Effector memory CD8-positive, alpha-beta T cell (primary cell): ENCODE measurements at places on chromosomes 1 and 21.

DNA sequence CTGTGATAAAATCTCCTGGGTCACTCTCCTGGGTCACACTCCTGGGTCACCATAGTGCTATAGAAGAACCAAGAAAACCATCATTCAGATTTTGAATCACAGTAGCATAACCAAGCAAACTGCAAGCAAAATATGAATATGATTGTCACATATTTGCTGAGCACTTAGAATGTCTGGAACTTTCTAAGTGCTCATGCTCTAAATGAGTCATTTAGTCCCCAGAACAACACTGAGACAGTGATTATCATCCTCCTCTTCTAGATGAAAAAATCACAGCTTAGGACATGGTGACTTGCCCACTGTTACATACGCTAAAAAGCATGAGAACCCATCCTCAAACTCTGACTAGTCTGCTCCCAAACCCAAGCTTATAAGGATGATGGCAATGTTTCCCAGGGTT, 39.5 kb upstream of the DDAH1 start:
- no peak overlapping the region for H3K4me3 ChIP-seq
- no peaks in the 10 kb centered on the region for H3K36me3 ChIP-seq
- H3K27ac ChIP-seq, result no peak overlapping the region
- H3K4me1 ChIP-seq, result no peaks in the 10 kb centered on the region
- H3K27me3 ChIP-seq, result peaks cover 28% of the 10 kb centered on the region
- no peak for DNase-seq

- DNase-seq, result no peak
- peaks cover 19% of the 10 kb centered on the region for H3K27me3 ChIP-seq
- no peak overlapping the region for H3K4me3 ChIP-seq
- H3K27ac ChIP-seq, result no peak overlapping the region
- no peaks in the 10 kb centered on the region for H3K36me3 ChIP-seq
These were observed 75.0 kb downstream of the RWDD3 start for GRCh38 chr1:95309031-95309471.

- H3K4me3 ChIP-seq, result peak overlapping the region; percentile 51
- H3K27me3 ChIP-seq, result peaks cover 31% of the 10 kb centered on the region
- DNase-seq, result peak; percentile 64
- peaks cover 2% of the 10 kb centered on the region for H3K36me3 ChIP-seq
- H3K4me1 ChIP-seq, result peaks cover 7% of the 10 kb centered on the region
These were observed 11.1 kb upstream of the C1orf174 start for GRCh38 chr1:3910857-3911845.

DNA sequence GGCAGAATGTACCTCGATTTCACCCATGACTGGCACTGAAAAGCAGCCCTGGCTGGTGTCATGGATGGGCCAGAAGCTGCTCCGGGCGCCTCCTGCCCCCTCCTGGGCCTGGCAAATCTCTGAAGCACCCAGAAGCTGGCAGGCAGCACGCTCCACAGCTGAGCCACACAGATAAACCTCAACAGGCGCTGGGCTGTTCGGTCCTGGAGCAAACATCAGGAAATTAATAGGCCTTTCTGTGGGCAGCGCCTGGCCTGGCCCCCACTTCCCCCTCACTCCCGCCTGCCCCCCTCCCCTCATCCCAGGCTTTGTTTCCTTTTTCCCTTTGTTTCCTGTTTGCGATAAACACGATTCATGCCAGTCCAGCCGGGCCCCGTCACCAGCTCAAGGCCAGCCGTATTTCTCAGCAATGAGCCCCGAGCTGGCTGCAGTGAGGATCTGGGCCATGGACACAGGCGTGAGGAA, 20.1 kb upstream of the DISP3 start:
- DNase-seq, result no peak
- no peak overlapping the region for H3K27ac ChIP-seq
- H3K27me3 ChIP-seq, result peaks cover 59% of the 10 kb centered on the region
- H3K36me3 ChIP-seq, result no peaks in the 10 kb centered on the region
- H3K4me1 ChIP-seq, result no peaks in the 10 kb centered on the region

GRCh38 chr1:203567596-203567995, 59.0 kb upstream of the ATP2B4 start:
- no peak overlapping the region for H3K4me3 ChIP-seq
- H3K27ac ChIP-seq, result no peak overlapping the region
- DNase-seq, result no peak
- no peaks in the 10 kb centered on the region for H3K36me3 ChIP-seq
- H3K27me3 ChIP-seq, result peaks cover 29% of the 10 kb centered on the region
- no peaks in the 10 kb centered on the region for H3K4me1 ChIP-seq

GRCh38 chr1:93616996-93617669, 64.5 kb downstream of the BCAR3 start:
- no peak overlapping the region for H3K4me3 ChIP-seq
- no peak overlapping the region for H3K27ac ChIP-seq
- peaks cover 3% of the 10 kb centered on the region for H3K36me3 ChIP-seq
- H3K27me3 ChIP-seq, result peaks cover 19% of the 10 kb centered on the region
- peaks cover 20% of the 10 kb centered on the region for H3K4me1 ChIP-seq

- H3K27ac ChIP-seq, result no peak overlapping the region
- H3K4me3 ChIP-seq, result no peak overlapping the region
- no peak for DNase-seq
- no peaks in the 10 kb centered on the region for H3K4me1 ChIP-seq
These were observed 28.8 kb upstream of the TARBP1 start for GRCh38 chr1:234507626-234508387.

DNA sequence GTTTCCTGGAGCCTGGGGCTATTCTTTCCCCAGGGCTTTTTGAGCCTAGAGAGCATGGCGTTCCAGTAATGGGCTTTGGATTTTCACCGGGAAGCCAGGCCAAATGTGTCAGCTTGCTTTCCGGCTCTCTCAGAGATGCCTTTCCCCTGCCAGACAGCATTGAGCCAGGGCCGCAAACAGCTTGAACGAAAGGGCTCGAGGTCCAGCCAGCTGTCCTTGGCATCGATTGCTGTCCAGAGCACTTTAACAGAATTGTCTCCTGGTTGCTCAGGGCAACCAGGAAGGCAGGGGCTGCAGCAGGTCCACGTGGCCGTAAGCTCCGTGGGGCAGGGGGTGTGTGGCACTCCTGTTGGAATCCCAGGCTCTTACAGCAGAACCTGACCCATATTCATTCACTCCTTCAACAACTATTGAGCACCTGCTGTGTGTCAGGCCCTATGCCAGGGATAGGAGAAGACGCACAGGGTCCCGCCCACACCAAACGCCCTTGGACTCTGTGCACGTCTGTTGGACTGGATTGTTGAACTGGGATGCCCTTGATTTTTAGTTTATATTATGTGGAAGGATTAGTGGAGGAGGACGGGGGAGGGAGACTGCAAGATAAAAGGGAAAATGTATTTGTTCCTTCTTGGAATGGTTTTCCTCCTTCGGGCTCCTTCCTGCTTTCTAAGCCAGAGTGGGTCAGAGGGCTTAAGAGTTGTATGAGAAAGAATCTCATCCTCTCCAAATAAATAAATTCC, 38.7 kb upstream of the EFHD2 start:
- peaks cover 3% of the 10 kb centered on the region for H3K36me3 ChIP-seq
- no peak overlapping the region for H3K4me3 ChIP-seq
- H3K4me1 ChIP-seq, result no peaks in the 10 kb centered on the region
- no peak overlapping the region for H3K27ac ChIP-seq
- peaks cover 7% of the 10 kb centered on the region for H3K27me3 ChIP-seq

DNA sequence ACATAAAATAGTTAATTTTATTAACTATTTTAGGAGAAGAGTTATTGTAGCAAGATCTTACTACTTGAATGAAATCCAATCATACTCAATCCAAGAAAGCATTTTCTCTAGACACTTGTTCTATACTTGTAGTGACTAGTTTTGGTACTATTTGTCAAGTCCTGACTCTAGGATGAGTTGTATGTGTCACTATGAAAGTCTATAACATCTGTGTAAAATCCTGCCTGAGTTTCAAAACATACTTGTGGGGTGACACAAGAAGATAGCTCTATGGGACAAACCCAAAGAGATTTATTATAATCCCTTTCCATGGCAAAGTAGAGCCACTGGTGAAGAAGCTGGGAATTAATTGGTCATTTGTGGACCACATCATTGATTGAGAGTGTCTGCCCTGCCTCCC, 1042.2 kb upstream of the ADGRL4 start:
- H3K27me3 ChIP-seq, result no peaks in the 10 kb centered on the region
- H3K27ac ChIP-seq, result no peak overlapping the region
- no peaks in the 10 kb centered on the region for H3K36me3 ChIP-seq
- H3K4me3 ChIP-seq, result no peak overlapping the region
- no peaks in the 10 kb centered on the region for H3K4me1 ChIP-seq

- H3K36me3 ChIP-seq, result peaks cover 12% of the 10 kb centered on the region
- H3K4me1 ChIP-seq, result peaks cover 11% of the 10 kb centered on the region
- H3K27ac ChIP-seq, result peak overlapping the region; percentile 95
- H3K27me3 ChIP-seq, result no peaks in the 10 kb centered on the region
- no peak for DNase-seq
These were observed 20.4 kb upstream of the HPDL start for GRCh38 chr1:45306319-45306718.

DNA sequence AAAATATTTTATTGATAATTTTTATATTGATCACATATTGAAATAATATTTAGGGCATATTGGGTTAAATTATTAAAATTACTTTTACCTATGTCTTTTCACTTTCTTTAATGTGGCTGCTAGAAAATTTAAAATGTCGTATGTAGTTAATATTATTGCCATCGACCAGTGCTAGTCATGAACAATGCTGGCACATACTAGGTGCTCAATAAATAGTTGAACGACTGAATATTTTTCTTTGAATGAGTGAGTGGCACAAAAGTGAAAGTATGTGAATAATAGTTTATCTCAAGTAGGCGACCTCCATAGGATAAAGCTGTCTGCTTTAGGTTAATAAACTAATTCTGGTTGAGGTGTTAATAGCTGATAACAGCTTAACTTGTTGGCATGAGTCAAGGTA, 150.8 kb upstream of the FGGY start:
- peak overlapping the region; percentile 92 for H3K4me3 ChIP-seq
- H3K27me3 ChIP-seq, result no peaks in the 10 kb centered on the region
- H3K4me1 ChIP-seq, result peaks cover 15% of the 10 kb centered on the region
- no peak for DNase-seq
- H3K36me3 ChIP-seq, result no peaks in the 10 kb centered on the region

- H3K27me3 ChIP-seq, result peaks cover 5% of the 10 kb centered on the region
- H3K4me1 ChIP-seq, result peaks cover 7% of the 10 kb centered on the region
- no peak overlapping the region for H3K4me3 ChIP-seq
These were observed 39.4 kb upstream of the GRHL3 start for GRCh38 chr1:24279590-24280232.

DNA sequence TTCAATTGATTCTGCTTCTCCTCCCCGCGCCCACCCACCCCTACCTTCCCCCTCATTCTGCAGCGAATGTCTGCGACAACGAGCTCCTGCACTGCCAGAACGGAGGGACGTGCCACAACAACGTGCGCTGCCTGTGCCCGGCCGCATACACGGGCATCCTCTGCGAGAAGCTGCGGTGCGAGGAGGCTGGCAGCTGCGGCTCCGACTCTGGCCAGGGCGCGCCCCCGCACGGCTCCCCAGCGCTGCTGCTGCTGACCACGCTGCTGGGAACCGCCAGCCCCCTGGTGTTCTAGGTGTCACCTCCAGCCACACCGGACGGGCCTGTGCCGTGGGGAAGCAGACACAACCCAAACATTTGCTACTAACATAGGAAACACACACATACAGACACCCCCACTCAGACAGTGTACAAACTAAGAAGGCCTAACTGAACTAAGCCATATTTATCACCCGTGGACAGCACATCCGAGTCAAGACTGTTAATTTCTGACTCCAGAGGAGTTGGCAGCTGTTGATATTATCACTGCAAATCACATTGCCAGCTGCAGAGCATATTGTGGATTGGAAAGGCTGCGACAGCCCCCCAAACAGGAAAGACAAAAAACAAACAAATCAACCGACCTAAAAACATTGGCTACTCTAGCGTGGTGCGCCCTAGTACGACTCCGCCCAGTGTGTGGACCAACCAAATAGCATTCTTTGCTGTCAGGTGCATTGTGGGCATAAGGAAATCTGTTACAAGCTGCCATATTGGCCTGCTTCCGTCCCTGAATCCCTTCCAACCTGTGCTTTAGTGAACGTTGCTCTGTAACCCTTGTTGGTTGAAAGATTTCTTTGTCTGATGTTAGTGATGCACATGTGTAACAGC, 339.9 kb downstream of the NTNG1 start:
- H3K36me3 ChIP-seq, result no peaks in the 10 kb centered on the region
- peaks cover 8% of the 10 kb centered on the region for H3K4me1 ChIP-seq
- no peak overlapping the region for H3K4me3 ChIP-seq
- peaks cover 29% of the 10 kb centered on the region for H3K27me3 ChIP-seq
- H3K27ac ChIP-seq, result no peak overlapping the region

- H3K27ac ChIP-seq, result no peak overlapping the region
- H3K4me1 ChIP-seq, result peaks cover 21% of the 10 kb centered on the region
- no peak for DNase-seq
- H3K27me3 ChIP-seq, result no peaks in the 10 kb centered on the region
- no peak overlapping the region for H3K4me3 ChIP-seq
These were observed 13.4 kb upstream of the PWP2 start for GRCh38 chr21:44093761-44094160.

- no peak for DNase-seq
- no peak overlapping the region for H3K27ac ChIP-seq
- H3K36me3 ChIP-seq, result no peaks in the 10 kb centered on the region
- peaks cover 71% of the 10 kb centered on the region for H3K27me3 ChIP-seq
These were observed 13.5 kb upstream of the FOXJ3 start for GRCh38 chr1:42348498-42348897.

- H3K27me3 ChIP-seq, result peaks cover 61% of the 10 kb centered on the region
- peaks cover 9% of the 10 kb centered on the region for H3K4me1 ChIP-seq
- DNase-seq, result no peak
- H3K27ac ChIP-seq, result no peak overlapping the region
These were observed 54.4 kb upstream of the ADARB1 start for GRCh38 chr21:45019887-45020537.

DNA sequence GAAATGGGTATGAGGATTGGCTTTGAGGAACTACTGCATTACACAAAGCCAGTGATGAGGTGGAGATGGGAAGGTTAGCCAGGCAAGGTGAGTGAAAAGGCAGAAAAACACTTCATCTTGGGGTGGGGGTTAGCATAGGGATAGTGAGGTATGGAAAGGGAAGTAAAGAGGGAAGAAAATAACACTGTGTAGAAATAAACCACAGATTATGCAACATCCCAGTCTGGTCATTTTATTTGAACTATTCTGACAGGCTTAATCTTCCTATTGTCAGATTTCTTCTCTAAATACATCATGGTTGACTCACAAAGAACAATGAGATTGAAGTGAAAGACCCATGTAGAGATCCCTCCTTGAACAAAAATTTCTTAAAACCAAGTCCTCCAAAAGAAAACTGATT, 640.2 kb downstream of the PTPRC start:
- DNase-seq, result no peak
- no peak overlapping the region for H3K4me3 ChIP-seq
- no peaks in the 10 kb centered on the region for H3K36me3 ChIP-seq

- DNase-seq, result no peak
- peaks cover 41% of the 10 kb centered on the region for H3K27me3 ChIP-seq
- no peak overlapping the region for H3K4me3 ChIP-seq
- no peak overlapping the region for H3K27ac ChIP-seq
- H3K4me1 ChIP-seq, result peaks cover 2% of the 10 kb centered on the region
These were observed 70.5 kb upstream of the GADD45A start for GRCh38 chr1:67614511-67614934.

- H3K36me3 ChIP-seq, result no peaks in the 10 kb centered on the region
- no peak overlapping the region for H3K4me3 ChIP-seq
- no peaks in the 10 kb centered on the region for H3K27me3 ChIP-seq
- no peak overlapping the region for H3K27ac ChIP-seq
These were observed 12.5 kb downstream of the ACTRT2 start for GRCh38 chr1:3033790-3034090.
